ENCODE measurements at places on chromosomes 7 and 10.

- no peak for DNase-seq
Measured at GRCh38 chr7:144672869-144673268, 163.0 kb downstream of the TPK1 start.

DNA sequence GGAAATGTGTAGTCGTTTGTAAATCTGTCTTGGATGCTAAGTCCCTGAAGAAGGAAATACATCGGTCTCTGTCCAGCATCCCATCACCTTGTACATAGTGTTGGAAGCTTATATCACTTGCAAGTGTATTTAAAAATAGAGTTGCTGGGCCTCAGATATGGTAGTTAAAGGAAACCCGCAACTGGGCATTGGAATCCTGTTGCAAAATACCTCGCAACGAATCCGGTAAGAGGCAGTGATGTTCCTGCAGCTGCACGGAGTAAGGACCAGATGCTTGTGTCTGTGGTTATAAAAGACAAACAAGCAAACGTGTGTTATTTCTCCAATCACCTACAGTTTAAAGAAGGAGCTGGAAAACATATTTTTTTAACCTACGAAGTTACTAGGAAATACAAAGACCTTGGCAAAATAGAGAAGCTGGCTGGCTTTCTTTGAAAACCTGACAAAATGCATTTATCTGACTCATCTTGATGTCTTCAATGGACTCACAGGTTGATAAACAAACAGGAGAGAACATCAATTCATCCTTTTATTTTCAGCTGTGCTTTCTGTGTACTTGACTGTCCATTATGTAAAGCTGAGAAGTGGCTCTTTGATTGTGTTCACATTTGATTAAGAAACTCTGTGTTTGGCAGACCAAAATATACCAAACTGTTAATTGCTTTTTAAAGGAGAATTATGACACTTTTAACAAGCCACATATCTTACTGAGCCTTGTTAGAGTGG, 326.4 kb downstream of the SFMBT2 start:
- no peak for DNase-seq

DNA sequence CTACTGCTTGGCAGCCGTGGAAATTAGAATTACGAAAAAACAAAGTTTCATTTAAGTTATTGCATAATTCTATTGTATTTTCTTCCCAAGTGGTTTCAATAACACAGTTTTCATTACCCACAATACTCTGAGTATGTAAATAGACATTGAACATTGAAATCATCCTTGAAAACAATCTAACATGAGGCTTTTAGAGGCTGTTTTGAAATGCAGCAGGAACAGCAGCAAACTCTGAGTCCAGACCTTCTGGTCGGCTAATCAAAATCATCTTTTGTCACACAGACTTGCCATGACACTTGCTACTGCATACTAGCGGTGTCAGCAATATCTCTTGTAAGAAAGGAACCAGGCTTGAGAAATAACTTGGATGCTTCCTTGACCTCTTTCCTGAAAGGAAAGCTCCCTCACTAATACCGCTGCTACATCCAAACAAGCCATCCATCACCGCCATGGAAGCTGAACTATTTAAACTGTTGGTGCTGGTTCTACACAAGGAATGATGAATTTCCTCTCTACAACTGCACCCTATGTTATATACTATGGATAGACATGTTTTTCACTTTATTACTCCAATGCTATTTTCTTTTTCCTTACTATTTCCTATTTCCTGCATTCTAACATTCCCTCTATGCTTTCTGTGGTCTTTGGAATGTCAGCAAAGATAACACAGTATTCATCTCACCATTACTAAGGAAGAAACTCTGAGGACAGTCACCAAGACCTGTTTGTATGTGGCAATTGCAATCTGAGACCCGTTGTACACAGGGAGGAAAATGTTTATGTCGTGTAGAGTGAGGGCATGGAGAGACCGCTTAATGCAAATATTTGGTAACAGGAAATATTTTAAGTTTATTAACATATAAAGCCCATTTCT, 130.8 kb downstream of the ITGA8 start:
- DNase-seq: no peak

- DNase-seq: no peak
Measured at GRCh38 chr7:80641548-80641947, 3.1 kb downstream of the CD36 start.

- DNase-seq: no peak
Measured at GRCh38 chr7:134920026-134920753, 66.1 kb upstream of the AGBL3 start.

- no peak for DNase-seq
Measured at GRCh38 chr7:133775201-133775600, 351.9 kb upstream of the LRGUK start.

DNA sequence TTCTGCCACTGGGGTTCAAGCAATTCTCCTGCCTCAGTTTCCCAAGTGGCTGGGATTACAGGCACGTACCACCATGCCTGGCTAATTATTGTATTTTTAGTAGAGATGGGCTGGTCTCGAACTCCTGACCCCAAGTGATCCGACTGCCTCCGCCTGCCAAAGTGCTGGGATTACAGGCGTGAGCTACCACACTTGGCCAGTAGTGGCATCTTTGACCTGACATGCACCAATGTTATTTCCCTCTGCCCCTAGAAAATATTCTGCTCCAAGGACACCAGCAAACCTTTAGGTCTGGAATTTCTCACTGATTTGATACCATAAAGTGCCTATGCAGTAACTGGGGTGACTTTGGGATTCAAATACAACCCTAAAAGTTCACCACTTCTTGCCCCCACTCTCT, 179.4 kb downstream of the ARID5B start:
- no peak for DNase-seq

DNA sequence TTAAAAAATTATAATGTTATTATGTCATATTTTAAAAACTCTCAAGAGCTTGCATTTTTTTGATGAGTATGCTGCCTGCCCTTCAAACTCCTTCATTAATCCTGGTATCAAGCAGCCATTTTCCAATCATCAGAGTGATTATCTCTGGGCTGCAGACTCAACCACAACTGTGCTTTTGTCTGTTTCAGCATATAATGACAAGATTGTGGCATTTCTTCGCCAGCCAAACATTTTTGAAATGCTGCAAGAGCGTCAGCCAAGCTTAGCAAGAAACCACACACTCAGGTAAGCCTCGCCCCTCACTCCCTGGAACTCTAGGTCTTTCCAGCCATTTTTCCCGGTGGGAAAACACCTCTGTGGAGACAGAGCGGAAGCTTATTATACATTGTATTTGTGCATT, 90.0 kb upstream of the STK17A start:
- DNase-seq: no peak

DNA sequence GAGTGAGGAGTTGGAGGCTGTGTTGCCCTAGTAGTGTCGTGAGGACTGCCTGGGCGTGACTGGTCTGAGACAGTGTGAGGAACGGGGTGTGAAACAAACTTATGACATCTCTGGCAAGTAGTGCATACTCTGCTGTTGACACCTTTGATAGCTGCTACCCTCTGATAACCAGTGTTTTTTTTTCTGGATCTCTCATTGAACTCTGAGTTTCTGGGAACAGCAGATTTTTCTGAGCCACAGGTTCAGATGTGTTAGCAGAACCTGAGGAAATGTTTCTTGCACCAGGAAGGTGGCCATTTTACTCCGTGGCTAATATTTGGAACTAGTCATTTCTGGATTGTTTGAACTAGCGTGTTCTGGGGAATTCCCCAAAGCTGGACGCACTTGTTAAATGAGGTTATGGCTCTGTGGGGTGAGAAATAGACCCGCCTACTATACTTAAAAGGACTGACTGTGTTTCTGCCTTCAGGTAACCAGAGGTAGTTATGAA, 52.9 kb downstream of the AUTS2 start:
- DNase-seq: no peak

GRCh38 chr10:34786464-34786863, 28.6 kb downstream of the PARD3 start:
- peak; percentile 72 for DNase-seq

- no peak for DNase-seq
Measured at GRCh38 chr7:74020390-74020789, 7.6 kb upstream of the ELN start.

DNA sequence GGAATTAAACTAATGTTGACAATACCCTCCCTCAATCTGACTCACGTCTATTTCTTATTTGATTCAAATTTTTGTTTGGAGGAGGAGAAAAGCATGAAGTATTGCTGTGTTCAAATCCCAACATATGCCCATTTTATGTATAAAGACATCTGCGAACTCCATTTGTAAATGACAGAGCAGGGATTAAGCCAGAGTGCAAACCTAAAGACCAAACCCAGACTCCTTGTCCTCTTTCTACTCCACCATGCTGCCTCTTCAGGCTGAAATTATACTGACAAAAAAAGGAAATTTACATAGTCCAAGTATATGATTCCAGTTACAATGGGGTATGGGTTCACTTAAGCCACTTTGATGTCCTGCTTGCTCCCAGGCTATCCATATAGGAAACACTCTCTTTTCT, 383.1 kb downstream of the ADRA2A start:
- no peak for DNase-seq

GRCh38 chr10:15754937-15755336, 35.2 kb upstream of the ITGA8 start:
- no peak for DNase-seq

DNA sequence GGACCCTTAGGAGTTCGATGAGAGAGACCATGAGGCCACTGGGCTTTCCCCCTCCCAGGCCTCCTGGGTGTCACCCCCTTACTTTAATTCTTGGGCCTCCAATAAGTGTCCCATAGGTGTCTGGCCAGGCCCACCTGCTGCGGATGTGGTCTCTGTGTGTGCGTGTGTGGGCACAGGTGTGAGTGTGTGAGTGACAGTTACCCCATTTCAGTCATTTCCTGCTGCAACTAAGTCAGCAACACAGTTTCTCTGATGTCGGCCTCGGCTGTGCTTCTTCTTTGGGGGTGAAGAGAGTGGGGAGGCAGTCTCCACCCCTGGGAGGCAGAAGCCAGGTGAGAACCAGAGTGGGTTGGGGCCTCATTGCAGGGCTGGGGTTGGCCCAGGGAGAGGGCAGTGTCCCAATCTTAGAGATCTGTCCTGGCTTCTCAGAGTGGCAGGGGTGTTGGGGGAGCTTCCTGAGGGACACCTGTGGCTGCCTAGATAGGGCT, 1.5 kb downstream of the PVRIG start:
- no peak for DNase-seq

DNA sequence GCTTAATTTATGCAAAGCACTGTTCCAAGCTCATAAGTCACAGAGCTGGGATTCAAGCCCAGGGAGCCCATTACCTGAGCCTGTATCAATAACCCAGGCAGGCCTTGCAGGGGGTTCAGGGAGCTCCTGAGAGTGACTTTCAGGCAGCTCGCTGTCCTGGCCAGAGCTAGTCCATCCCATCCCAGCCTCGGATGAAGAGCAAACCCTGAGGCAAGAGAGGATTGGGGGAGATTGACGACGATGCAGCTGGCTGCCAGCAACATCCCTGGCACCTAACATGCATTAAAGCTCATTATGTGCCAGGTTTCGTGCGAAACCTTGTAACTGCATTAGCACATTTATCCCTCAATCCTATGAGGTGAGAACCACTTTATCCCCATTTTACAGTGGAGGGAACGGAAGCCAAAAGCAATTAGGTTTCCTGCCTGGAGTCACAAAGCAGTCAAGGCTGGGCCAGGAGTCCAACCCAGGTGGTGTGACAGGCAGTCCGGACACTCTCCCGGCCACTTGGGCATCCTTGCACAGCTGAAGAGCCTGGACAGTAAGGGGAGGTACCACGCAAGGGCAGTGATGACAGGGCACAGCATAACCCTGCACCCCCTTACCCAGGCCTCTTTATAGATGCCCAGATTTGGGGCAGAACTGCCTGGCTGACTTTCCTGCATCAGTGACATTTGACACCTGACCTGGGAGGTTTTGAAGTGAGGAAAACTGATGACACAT, 129.8 kb upstream of the CHST15 start:
- no peak for DNase-seq

DNA sequence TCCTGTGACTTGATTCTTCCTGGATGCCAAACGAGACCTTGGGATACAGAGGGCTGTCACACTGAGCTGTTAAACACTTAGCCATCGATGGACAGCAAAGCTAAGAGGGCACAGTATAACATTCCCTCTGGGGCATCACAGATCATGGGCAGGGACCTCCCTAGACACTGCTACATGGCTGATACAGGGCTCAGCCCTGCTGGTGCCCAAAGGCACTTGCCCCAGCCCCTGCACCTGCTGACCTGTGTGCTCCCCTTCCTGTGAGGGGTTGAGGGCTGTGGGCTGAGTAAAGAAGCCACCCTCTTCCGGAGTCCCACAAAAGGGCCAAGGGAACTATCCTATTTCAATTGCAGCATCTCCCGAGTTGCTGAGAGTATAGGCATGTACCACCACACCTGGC, 337.9 kb downstream of the EXOC4 start:
- DNase-seq: no peak

GRCh38 chr7:139924461-139924860, 95.4 kb downstream of the TBXAS1 start:
- DNase-seq: no peak

GRCh38 chr10:120823266-120823665, 27.9 kb upstream of the WDR11 start:
- no peak for DNase-seq

DNA sequence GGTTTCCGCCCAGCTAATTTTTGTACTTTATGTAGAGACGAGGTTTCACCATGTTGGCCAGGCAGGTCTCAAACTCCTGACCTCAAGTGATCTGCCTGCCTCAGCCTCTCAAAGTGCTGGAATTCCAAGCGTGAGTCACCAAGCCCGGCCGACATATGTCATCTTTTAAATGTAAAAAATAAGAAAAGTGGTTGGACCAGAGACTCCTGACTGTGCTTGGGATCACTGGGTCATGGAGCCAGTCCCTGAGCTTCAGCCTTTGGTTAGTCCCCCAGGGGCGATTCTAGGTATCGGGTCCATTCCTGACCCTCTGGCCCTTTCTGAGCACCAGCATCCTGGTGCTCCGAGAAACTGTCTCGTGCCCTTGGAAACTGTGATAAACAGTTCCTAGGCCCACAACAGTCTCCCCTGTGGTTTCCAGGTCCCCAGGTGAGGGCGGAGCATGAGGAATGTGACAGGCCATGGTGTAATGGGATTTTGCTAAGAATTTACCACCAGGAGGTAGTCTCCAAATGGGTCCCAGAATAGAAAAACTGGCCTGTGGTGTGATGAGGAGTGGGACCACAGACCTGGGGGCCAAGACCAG, 32.8 kb downstream of the UBTD1 start:
- DNase-seq: no peak

- DNase-seq: no peak
Measured at GRCh38 chr7:83001362-83002040, 161.2 kb downstream of the PCLO start.

- DNase-seq: no peak
Measured at GRCh38 chr7:98613601-98614425, 3.3 kb upstream of the NPTX2 start.

All from D721Med (cell line).